ENCODE measurements at places on chromosomes 2 and 18. TPM values are rescaled to one million over a fixed set of nuclear protein-coding genes. Genes with fewer than 3 reads are reported as not detected.

Gene RTKN
- 50.6 TPM for total RNA-seq

Gene TMEM127
- 66.5 TPM for total RNA-seq

Gene DHRS9
- total RNA-seq: 2.0 TPM

Gene SOCS6
- total RNA-seq: 17.6 TPM

Gene RGPD3
- 0.30 TPM for total RNA-seq

Gene CHST9
- 0.39 TPM for total RNA-seq

Gene RABL2A
- total RNA-seq: 12.1 TPM

Gene ITSN2
- total RNA-seq: 68.6 TPM

Gene KIAA2012
- not detected for total RNA-seq

Measured in suprapubic skin (tissue), 4 donors.